PC-9 (cell line): ENCODE measurements at places on chromosomes 7 and 10. TPM values are rescaled to one million over a fixed set of nuclear protein-coding genes. Genes with fewer than 3 reads are reported as not detected.

DNA sequence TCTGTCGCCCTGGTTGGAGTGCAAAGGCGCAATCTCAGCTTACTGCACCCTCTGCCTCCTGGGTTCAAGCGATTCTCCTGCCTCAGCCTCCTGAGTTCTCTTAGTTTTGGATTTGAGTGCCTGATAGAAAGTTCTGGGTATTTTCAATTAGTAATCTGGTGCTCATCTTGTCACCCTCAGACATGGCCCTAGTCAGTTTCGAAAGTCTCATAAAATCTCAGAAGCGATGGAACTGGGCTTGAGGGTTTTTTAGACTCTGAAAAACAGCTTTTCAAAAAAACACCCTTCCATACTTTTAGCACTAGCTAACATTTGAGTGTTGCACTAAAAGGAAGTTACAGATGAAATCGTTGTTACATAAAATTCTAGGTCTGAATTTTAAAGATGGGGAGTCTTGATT is 9.4 kb upstream of the PIP4K2A start:
- H3K27me3 ChIP-seq, result no peaks in the 10 kb centered on the region
- no peaks in the 10 kb centered on the region for H3K36me3 ChIP-seq
- H3K27ac ChIP-seq, result no peak overlapping the region
- no peaks in the 10 kb centered on the region for H3K4me1 ChIP-seq
- no peak overlapping the region for H3K4me3 ChIP-seq

DNA sequence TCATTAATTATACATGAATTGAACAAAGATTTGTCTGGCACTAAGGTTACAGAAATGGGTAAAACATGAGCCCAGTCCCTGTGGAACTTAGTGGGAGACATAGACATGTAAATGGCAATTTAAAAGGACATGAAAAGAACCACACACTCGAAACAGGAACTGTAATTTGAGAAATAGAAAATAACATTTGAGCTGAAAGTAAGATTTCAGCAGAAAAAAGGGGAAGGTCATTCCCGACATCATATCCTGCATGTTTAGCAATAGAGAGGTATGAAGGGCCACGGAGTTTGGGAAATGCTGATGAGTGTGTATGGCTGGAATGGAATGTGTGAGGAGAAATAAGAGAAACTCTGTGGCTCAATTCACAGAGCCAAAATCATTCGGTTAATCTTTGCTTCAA is 175.4 kb upstream of the AHR start:
- no peaks in the 10 kb centered on the region for H3K36me3 ChIP-seq
- H3K27ac ChIP-seq, result no peak overlapping the region
- H3K4me3 ChIP-seq, result no peak overlapping the region
- no peaks in the 10 kb centered on the region for H3K27me3 ChIP-seq
- DNase-seq, result peak; percentile 44

- no peak overlapping the region for H3K4me3 ChIP-seq
- peaks cover 84% of the 10 kb centered on the region for H3K27me3 ChIP-seq
- no peaks in the 10 kb centered on the region for H3K4me1 ChIP-seq
- no peak overlapping the region for H3K27ac ChIP-seq
- no peak for DNase-seq
- H3K36me3 ChIP-seq, result no peaks in the 10 kb centered on the region
Measured at GRCh38 chr10:131724891-131725580, 175.8 kb upstream of the PPP2R2D start.

DNA sequence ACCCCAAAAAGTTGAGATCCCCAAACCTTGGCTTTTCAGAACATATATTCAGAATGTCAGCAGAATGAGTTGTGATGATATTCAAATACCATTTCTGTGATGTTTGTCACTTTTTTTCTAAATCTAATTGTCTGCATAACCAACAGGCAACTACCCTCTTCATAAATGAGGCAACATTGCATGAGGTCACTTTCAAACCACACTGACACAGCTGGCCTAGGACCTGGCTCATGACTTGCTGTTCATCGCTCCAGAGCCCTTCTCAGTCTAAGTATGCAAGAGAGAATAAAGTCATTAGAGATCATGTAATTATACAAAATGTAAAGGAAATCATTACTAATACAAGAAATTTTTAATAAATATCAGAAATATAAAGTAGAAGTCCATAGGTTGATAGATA is 681.9 kb downstream of the GRM8 start:
- H3K36me3 ChIP-seq, result no peaks in the 10 kb centered on the region
- no peak for DNase-seq
- no peak overlapping the region for H3K4me3 ChIP-seq
- H3K27me3 ChIP-seq, result no peaks in the 10 kb centered on the region

- H3K36me3 ChIP-seq, result no peaks in the 10 kb centered on the region
- no peak overlapping the region for H3K4me3 ChIP-seq
- DNase-seq, result no peak
- H3K27ac ChIP-seq, result no peak overlapping the region
Measured at GRCh38 chr10:103709341-103709920, 145.9 kb downstream of the SH3PXD2A start.

DNA sequence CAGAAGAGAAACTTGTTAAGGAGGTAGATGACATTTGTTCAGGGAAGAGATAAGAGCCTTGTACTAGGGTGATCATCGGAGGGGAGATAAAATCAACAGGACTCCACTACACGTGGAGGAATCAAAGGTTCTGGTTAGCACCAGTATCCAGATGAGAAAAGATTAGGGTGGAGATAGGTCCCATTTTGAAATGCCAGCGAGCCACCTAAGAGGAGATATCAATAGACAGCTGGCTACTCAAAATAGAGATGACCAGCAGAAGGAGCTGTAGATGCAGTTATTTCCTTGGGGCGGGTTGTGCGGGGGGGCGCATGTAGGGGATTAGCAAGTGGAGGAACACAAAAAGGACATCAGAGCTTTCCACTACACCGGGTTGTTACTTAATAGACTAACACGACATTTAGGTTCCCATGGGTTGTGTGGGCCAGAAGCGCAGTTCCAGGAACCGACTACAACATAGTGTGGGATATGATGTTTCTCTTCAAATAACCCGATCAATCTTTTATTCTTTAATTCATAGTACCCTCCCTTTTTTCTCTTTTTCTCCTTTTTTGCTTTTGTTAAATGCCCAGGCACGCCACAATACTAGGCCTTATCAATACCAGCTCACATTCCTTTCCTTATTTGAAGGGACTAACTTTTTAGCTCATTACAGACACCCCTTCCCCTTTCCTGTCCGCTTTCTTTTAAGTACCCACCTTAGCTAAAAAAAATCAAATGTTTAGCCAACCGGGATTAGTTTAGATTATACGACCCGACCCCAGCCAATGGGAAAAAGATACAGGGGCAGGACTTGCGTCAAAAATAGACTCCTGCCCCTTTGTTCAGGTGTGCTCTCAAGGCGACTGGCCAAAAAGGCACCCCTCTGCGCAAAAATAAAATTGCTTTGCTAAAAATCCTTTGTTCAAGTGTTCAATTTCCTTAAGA is 2.0 kb upstream of the KIF11 start:
- H3K4me1 ChIP-seq, result peaks cover 26% of the 10 kb centered on the region
- H3K27ac ChIP-seq, result peak overlapping the region; percentile 97
- DNase-seq, result no peak
- peak overlapping the region; percentile 93 for H3K4me3 ChIP-seq
- no peaks in the 10 kb centered on the region for H3K27me3 ChIP-seq

GRCh38 chr10:121609426-121610380 is 11.5 kb upstream of the FGFR2 start:
- DNase-seq, result no peak
- H3K4me3 ChIP-seq, result no peak overlapping the region
- H3K27me3 ChIP-seq, result peaks cover 53% of the 10 kb centered on the region
- no peak overlapping the region for H3K27ac ChIP-seq
- no peaks in the 10 kb centered on the region for H3K4me1 ChIP-seq

GRCh38 chr10:125396676-125397075 is 236.3 kb upstream of the CTBP2 start:
- no peaks in the 10 kb centered on the region for H3K36me3 ChIP-seq
- H3K27me3 ChIP-seq, result no peaks in the 10 kb centered on the region
- DNase-seq, result no peak

GRCh38 chr10:23780331-23780730 is 341.5 kb downstream of the OTUD1 start:
- DNase-seq, result no peak
- H3K4me1 ChIP-seq, result no peaks in the 10 kb centered on the region
- H3K27me3 ChIP-seq, result no peaks in the 10 kb centered on the region
- H3K27ac ChIP-seq, result no peak overlapping the region

DNA sequence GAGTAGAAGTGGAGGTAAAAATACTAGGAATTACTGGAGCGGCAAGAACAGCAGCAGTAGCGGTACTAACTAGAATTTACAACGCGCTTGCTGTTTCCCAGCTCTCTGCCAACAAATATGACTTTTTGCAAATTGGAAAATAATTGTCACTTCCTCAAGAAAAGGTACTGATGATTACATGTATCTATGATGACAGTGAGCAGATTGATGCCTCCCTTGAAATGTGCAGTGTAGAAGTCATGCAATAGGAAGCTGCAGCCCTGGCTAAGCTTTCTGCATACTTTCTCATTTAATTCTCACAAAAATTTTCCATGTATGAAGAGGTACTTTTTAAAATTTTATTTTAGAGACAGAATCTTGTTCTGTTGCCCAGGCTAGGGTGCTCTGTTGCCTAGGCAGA is 49.9 kb downstream of the ANK3 start:
- H3K27me3 ChIP-seq, result no peaks in the 10 kb centered on the region
- no peaks in the 10 kb centered on the region for H3K36me3 ChIP-seq
- no peak overlapping the region for H3K4me3 ChIP-seq
- no peak overlapping the region for H3K27ac ChIP-seq

- no peaks in the 10 kb centered on the region for H3K36me3 ChIP-seq
- peaks cover 38% of the 10 kb centered on the region for H3K4me1 ChIP-seq
- no peak overlapping the region for H3K27ac ChIP-seq
- DNase-seq, result no peak
- no peak overlapping the region for H3K4me3 ChIP-seq
- H3K27me3 ChIP-seq, result no peaks in the 10 kb centered on the region
Measured at GRCh38 chr10:104325436-104326435, 12.5 kb downstream of the ITPRIP start.

GRCh38 chr7:29878081-29878688 is 71.9 kb downstream of the WIPF3 start:
- no peak overlapping the region for H3K27ac ChIP-seq
- no peaks in the 10 kb centered on the region for H3K27me3 ChIP-seq
- no peaks in the 10 kb centered on the region for H3K4me1 ChIP-seq
- no peaks in the 10 kb centered on the region for H3K36me3 ChIP-seq
- peak; percentile 50 for DNase-seq
- no peak overlapping the region for H3K4me3 ChIP-seq

- no peaks in the 10 kb centered on the region for H3K4me1 ChIP-seq
- H3K27ac ChIP-seq, result no peak overlapping the region
- H3K27me3 ChIP-seq, result no peaks in the 10 kb centered on the region
- no peak overlapping the region for H3K4me3 ChIP-seq
- H3K36me3 ChIP-seq, result no peaks in the 10 kb centered on the region
Measured at GRCh38 chr7:117781707-117782106, 91.5 kb downstream of the CTTNBP2 start.

GRCh38 chr10:43206391-43207235 is 60.3 kb downstream of the RASGEF1A start:
- H3K4me3 ChIP-seq, result no peak overlapping the region
- no peak for DNase-seq
- H3K4me1 ChIP-seq, result no peaks in the 10 kb centered on the region
- H3K36me3 ChIP-seq, result no peaks in the 10 kb centered on the region
- no peak overlapping the region for H3K27ac ChIP-seq
- no peaks in the 10 kb centered on the region for H3K27me3 ChIP-seq

DNA sequence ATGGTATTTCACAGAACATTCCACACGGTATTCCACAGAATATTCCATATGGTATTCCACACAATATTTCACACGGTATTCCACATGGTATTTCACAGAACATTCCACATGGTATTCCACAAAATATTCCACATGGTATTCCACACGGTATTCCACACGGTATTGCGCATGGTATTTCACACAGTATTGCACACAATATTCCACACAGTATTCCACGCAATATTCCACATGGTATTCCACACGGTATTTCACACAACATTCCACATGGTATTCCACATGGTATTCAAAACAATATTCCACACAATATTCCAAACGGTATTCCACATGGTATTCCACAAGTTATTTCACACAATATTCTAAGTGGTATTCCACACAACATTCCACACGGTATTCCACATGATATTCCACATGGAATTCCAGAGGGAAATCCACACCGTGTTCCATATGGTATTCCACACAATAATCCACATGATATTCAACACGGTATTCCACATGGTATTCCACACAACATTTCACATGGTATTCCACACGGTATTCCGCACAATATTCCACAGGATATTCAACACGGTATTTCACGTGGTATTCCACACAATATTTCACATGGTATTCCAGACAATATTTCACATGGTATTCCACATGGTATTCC is 136.7 kb upstream of the CHST15 start:
- no peak overlapping the region for H3K4me3 ChIP-seq
- H3K27ac ChIP-seq, result no peak overlapping the region
- H3K36me3 ChIP-seq, result no peaks in the 10 kb centered on the region
- H3K4me1 ChIP-seq, result no peaks in the 10 kb centered on the region

DNA sequence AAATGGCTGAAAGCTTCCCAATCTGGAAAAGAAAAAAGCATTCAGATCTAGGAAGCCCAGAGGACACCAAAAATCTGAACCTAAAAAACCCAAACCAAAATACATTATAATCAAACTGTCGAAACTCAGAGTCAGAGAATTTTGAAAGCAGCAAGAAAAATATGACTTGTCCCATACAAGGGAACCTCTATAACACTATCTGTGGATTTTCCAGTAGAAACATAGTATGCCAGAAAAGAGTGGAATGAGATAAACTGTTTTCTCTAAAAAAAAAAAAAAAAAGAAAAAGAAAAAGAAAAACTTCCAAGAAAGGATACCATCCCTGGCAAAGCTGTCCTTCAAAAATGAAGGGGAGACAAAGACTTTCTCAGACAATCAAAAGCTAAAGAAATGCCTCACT is 179.0 kb downstream of the POM121L12 start:
- DNase-seq, result no peak
- no peak overlapping the region for H3K27ac ChIP-seq

GRCh38 chr7:128708235-128708634 is 30.9 kb upstream of the CALU start:
- no peak overlapping the region for H3K4me3 ChIP-seq
- 0 out of 2 replicates have a peak, but pooled peaks cover under 1% of the 10 kb centered on the region for H3K4me1 ChIP-seq
- DNase-seq, result no peak
- no peaks in the 10 kb centered on the region for H3K27me3 ChIP-seq
- H3K27ac ChIP-seq, result no peak overlapping the region

SYT15 gene
- 1.9 and 3.3 TPM in 2 replicates for total RNA-seq

SEMA3D gene
- total RNA-seq, result 2.6 and 4.8 TPM in 2 replicates

IFIT1B gene
- not detected in 2 replicates for total RNA-seq

LRIT1 gene
- not detected in 2 replicates for total RNA-seq
